Panc1 (cell line): ENCODE measurements at places on chromosomes 5 and 9. TPM values are rescaled to one million over a fixed set of nuclear protein-coding genes. Genes with fewer than 3 reads are reported as not detected.
A peak's percentile ranks its signal among the peaks of the same experiment; 100 is the strongest.

- DNase-seq = no peak
These were observed 2.1 kb upstream of the TRMO start for GRCh38 chr9:97924386-97924785.

DNA sequence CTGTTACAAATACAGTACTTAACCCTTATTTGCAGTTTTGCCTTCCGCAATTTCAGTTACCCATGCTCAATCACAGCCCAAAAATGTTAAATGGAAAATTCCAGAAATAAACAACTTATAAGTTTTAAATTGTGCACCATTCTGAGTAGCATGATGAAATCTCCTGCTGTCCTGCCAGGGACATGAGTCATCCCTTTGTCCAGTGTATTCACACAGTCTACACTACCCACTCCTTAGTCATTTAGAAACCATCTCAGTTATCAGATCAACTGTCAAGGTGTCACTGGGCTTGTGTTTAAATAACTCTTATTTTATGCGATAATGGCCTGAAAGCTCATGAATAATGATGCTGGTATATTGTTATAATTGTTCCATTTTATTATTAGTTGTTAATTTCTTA lies 95.8 kb downstream of the PLCXD3 start:
- DNase-seq = peak; percentile 63

GRCh38 chr5:39523821-39524220 lies 99.0 kb upstream of the DAB2 start:
- no peak for DNase-seq

GRCh38 chr5:39340506-39340905 lies 23.8 kb downstream of the C9 start:
- no peak for DNase-seq

- peak; percentile 38 for DNase-seq
These were observed 29.9 kb upstream of the C7 start for GRCh38 chr5:40879163-40879942.

- no peak for DNase-seq
These were observed 16.6 kb upstream of the SYNPO start for GRCh38 chr5:150623878-150624216.

- no peak for DNase-seq
These were observed 414.3 kb upstream of the PAPPA start for GRCh38 chr9:115739096-115739875.

DNA sequence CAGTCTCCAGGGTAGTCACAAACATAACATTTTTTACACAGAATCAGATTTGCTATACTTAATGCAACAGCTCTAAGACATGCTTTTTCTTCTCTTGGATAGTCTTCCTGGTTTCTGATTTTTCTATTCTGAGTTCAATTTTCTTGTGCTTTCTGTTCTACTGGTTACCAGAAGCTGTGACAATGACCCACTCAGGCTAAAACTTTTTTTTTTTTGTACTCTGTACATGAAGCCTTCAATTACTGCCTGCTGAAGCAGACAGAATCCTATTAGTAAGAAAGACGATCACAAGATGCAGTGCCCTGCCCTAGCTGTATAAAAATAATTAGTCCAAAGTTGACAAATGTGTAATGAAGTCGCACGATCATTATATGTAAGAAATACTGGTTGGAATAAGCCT lies 231.1 kb upstream of the TBCA start:
- no peak for DNase-seq

DNA sequence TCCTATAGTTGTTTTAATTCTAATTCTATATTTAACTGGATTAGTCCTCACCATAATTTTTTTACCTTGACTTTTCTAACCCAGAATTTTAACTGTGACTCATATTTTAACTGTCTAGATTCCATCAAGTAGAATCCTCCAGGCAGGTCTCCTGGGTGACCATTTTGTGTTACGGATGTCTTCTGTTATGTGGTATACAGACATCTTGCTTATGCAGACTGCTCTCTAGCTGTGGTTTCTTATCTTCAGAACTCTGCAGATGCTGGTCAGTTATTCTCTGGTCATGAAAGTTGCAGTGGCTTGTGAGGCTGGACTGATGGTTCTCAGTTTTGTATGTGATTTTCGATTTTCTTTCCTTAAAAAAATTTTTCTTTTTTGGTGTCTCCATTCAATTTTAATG lies 139.4 kb downstream of the ATG10 start:
- DNase-seq = no peak

DNA sequence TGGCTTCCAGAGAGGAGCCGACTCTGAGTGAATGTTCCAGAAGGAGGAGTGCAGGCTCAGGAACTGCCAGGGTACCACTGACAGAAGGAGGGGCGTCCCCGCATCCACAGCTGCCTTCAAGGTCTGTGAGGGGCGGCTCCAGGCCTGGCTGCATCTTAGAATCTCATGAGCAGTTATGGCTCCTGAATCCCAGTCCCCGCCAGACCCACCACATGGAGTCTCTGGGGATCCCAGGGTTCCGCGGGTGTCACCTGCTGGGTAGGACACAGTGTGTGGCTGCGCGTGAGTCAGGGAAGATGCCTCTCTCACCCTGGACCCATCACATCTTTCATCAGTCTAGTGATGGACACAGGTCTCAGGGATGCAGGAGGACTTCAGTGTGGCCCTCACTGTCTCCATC lies 79.2 kb downstream of the COL5A1 start:
- no peak for DNase-seq

DNA sequence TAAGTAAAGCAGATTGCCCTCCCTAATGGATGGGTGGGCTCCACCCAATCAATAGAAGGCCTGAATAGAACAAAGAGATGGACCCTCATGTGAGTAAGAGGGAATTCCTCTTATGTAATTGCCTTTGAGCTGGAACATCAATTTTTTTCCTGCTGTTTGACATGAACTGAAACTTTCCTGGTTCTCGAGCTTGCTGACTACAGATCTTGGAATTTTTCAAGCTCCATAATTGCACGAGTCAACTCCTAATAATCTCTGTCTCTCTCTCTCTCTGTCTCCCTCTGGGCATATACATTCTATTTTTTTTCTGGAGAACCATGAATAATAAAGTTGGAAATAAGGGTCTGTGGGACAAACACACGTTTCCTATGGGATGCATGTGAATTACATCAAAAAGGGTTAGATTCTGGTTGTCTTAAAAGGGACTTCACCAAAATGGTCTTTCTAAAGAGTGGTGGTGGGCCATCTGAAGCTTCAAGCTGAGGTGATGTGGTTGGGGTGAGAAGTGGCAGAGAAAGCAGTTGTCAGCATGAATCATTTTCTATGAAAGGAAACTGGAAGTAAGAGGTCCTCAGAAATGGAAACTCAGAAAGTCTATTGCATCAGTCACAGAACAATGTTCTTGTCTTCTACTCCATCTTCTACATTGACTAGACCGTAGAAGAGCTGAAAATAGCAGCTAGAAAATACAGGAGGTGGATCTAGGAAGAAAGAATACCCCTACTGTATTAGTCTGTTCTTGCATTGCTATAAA lies 47.0 kb upstream of the HOMER1 start:
- DNase-seq = no peak

DNA sequence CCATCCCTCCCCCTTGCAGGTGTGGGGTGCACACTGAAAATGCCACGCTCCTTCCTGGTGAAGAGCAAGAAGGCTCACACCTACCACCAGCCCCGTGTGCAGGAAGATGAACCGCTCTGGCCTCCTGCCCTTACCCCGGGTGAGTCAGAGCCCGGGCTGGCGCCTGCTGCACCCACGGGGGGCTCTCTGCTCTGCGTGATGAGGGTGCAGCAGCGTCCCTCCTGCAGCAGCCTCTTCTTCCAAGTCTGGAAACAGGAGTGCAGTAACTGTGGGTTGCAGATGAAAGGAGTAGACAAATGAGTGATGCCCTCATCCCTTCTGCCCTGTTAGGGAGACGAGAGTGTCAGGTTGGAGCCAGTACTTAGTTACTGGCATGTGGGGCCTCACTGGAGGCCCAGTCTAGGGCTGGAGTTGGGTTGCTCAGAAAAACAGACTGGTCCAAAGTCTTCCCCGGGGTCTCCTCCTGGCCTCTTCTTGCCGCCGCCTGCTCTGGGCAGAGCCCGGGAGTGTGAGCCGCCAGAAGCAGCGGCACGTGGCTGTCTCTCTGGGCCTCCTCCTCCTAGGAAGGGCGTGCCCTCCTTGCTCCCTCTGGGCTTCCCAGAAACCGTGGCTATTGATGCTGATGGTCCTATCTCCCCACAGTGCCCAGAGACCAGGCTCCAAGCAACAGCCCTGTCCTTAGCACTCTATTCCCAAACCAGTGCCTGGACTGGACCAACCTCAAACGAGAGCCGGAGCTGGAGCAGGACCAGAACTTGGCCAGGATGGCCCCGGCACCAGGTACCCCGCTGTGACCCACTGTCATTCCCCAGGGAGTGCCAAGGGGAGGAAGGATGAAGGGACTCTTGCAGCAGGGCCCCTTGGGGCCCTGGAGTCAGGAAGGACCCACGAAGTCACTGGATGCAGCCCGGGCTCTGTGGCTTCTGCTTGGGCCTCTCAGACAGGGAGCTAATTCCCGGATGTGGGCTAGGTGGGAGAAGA lies 8.4 kb downstream of the GFI1B start:
- DNase-seq = no peak

DNA sequence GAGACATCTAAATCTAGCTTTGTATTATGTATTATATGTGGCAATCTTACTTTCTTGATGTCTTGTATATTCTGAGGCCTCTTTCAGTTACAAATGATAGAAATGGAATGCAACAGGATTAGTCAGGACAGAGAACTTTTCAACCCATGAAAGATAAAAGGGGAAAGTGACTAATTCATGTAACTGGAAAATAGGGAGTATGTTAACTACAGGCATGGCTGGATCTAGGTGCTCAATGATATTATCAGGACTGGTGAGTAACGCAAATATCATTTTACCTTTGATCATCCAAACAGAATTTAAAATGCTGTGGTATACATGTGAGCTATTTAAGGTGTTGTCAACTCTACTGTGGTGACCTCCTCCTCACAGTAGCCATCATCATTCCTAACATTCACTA lies 215.7 kb upstream of the GLRA1 start:
- no peak for DNase-seq

DNA sequence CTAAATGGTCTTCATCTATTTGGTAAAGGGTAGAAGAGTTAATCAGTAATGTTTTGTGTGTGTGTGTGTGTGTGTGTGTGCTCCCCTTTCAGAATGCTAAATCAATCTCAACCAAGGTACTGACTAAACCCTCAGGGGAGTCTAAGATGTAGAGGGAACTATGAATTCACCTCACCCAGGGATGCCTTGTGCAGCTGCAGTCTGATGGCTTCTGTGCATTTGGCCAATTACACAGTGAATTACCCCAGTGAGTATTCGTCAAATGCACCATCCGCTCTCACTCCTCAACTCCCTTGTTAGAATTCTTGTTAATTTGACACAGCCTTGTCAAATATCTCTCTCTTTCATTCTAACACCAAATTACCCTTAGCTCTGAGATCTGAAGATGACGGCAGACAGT lies 234.6 kb downstream of the GABRB2 start:
- no peak for DNase-seq

GRCh38 chr9:15468145-15468544 lies 42.6 kb downstream of the PSIP1 start:
- DNase-seq = no peak

GRCh38 chr5:131386779-131387178 lies 122.9 kb downstream of the CDC42SE2 start:
- DNase-seq = no peak

GRCh38 chr5:177194268-177194667 lies 60.7 kb downstream of the NSD1 start:
- peak; percentile 22 for DNase-seq

SGCD gene
- not detected for total RNA-seq

EFNA5 gene
- total RNA-seq = 30.5 TPM

C9orf57 gene
- not detected for total RNA-seq

SHB gene
- total RNA-seq = 59.9 TPM

IL13 gene
- not detected for total RNA-seq

RPS23 gene
- total RNA-seq = 1,388 TPM

DIAPH1 gene
- 155 TPM for total RNA-seq

SLC1A1 gene
- 0.05 TPM for total RNA-seq

FBP2 gene
- not detected for total RNA-seq

JADE2 gene
- 80.0 TPM for total RNA-seq
